T-cell (primary cell): ENCODE measurements at places on chromosomes 16 and 17.

DNA sequence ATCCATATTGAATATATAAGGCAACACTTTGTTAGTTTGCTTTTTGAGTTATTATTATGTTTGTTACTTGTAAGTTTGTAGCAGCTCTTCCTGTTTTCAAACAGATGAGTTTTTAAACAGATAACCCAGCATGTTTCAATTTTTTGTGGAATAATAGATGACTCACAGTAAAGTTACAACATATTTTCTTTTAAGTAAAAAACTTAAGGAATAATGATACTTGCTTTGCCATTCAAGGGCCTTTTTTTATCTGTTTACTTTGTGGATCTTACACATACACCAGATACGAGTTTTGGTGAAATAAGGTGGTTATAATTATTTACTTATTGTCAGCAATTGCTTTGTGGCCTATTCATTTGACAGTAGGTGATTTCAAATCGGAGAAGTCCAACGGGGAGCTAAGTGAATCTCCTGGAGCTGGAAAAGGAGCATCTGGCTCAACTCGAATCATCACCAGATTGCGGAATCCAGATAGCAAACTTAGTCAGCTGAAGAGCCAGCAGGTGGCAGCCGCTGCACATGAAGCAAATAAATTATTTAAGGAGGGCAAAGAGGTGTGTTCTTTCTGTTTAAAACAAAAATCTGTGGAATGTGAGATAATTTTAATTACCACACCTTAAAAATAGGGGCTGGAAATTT, 66.3 kb downstream of the BPTF start:
- DNase-seq, result no peak

GRCh38 chr17:4326608-4327007, 39.9 kb downstream of the UBE2G1 start:
- no peak for DNase-seq

GRCh38 chr17:4536259-4536741, 18.9 kb downstream of the MYBBP1A start:
- no peak for DNase-seq

DNA sequence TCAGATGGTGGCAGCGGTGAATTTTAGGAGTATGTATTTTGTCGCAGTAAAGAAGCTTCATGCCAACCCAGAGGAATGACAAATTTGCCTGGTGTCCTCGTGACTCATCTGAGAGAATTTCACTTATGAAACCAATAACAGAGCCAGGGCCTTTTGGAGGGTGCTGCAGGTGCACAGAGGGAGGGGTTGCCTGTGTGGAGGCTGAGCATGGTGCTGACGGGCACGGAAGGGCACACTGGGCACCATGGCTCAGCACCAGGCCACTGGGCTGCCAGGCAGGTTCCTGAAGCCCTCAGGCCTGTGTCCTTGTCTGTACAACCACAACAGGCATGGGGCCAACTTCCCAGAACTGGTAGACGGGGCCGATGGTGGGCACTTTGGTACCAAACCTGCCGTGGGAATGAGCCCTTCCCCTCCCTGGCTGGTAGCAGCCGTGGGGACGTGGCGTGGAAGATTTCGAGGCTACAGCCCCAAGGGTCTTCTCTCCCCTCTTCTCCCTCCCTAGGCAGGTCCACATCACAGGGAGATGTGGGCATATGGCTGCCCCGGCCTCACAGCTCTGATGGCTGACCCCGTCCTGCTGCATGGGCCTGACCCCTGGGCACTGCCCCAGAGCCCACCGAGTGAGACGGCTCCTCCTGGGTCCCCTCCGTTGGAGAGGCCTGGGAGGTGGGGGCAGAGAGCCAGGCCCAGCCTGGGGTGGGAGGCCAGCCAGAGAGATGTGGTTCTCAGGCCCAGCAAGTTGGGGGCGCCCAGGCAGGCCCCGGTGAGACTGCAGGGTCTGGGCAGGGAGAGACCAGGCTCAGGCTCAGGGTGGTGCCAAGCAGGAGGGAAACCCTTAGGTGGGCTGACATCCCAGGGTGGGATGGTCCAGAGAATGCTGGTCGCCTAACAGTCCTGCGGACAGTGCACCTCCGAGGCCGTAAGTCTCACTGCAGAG, 30.2 kb upstream of the ZNF469 start:
- DNase-seq, result no peak

- DNase-seq, result no peak
Observed at GRCh38 chr17:55237841-55238178, 26.9 kb upstream of the HLF start.

GRCh38 chr16:50525716-50526115, 22.5 kb upstream of the NKD1 start:
- DNase-seq, result no peak

- DNase-seq, result peak; percentile 78
Observed at GRCh38 chr17:78128551-78129350, at the start of gene TMC6. TSS of gene TMC6 (minus strand) at chr17:78128755. CDS start at chr17:78126832, 1,923 bp downstream.

- no peak for DNase-seq
Observed at GRCh38 chr17:3983606-3984484, 19.6 kb upstream of the ATP2A3 start.

DNA sequence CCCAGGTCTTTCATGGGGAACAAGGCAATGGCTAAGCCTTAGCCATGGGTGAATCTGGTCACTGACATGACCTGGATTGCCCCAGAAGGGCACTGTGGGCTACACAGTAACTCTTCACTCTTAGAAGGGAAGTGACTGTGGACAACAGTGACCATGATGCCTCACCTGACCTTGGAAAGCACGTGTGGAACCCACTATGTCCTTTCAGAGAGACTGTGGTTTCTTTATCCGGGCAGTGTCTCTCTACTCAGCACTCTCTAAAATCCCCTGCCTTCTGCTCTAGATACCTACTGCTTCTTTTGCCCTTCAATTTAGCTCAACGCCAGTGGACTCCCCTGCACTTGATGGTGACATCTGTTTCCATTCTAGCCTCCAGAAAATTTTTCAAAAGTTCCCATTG, 66.1 kb upstream of the ANKFN1 start:
- DNase-seq, result no peak

DNA sequence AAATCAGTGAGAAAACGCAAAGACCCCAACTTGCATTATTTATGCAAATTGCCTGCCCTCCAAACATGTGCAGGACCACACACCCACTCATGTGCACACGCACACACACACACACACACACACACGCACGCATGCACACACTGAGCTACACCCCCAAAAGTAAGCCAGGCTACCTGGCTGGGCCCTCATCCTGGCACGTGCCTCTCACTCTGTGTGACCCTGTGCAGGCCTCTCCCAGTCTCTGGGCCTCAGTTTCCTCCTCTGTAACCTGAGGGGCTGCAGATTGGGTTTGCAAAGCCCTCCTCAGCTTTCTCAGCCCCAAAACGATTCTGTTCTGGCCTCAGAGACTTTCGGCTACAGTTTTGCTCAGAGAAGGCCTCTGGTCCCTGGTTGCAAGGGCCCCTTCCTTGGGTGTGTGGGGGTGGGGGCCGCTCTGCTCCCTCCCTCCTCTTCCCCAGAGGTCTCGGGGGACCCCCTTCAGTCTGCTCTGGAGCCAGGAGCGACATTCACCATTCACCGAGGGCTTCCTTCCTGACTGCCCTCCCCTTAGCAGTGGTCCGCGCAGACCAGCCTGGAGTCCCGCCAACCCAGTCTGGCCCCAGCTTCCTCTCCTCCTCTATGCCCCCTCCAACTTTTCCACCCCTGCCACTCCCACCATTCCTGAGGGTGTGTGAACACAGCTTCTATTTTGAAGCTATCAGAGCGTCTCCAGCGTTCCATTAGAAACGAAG, 5.4 kb upstream of the PIK3R6 start:
- DNase-seq, result no peak

- DNase-seq, result no peak
Observed at GRCh38 chr16:66900721-66901441, 17.8 kb downstream of the CDH16 start.

- no peak for DNase-seq
Observed at GRCh38 chr16:15482748-15483298, 48.4 kb downstream of the BMERB1 start.

DNA sequence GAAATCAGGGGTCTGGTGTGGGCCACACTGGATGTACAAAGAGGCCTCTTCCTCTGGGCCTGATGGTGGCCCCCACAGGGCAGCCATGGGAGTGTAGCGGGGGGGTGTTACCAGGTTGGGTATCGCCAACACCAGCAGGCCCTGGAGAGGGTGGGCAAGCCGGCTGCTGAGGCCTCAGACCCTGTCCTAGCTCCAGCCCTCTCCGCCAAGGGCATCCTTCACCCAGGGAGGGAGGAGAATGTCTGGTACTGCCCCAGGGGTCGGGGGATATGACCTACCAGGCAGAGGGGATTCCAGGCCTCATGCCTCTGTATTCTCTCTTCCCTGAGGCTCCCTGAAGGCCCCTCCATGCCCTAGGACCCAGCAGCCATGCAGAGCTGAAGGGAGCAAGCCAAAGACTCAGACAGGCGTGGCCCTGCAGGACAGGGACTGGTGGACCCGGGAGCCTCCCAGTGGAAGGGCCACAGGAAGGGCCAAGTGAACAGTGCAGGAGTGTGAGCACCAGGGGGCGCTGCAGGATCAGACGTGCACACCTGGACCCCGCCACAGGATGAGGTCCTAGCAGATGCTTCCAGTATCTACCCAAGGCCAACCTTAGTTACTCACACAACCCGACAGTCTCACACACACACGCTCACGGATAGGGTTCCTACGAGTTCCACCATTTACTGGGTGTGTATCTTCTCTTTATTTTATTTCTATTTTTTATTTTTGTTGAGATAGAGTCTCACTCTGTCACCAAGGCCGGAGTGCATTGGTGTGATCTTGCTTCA, 10.9 kb upstream of the CES4A start:
- peak; percentile 82 for DNase-seq
